ENCODE measurements at places on chromosomes 2 and 18.

DNA sequence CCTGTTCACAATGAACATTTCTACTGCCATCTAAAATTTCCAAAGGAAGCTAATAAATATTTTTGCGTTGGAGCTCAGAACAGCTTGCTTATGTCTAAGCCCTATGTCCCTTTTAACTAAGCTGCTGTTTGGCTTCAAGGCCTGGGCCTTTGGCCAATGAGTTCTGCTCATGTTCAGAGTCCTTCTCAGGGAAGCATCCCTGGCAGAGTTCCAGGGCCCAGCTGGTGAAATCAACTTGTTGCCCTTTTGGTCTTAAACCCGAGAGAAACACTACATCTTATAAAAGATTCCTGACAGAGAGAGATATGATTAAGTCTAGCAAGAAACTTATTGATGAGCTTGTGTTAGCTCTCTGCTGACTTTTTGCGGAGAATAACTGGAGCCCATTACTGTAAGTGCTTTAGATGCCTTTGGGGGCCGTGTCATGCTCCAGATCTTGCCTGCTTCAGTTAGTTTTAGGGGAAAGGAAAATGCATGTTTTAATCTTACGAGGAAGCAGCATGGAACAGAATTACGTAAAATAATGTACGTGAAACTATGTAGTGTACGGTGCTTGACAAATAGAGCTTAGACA, 102.5 kb upstream of the NOSTRIN start:
- DNase-seq: peak; percentile 86

DNA sequence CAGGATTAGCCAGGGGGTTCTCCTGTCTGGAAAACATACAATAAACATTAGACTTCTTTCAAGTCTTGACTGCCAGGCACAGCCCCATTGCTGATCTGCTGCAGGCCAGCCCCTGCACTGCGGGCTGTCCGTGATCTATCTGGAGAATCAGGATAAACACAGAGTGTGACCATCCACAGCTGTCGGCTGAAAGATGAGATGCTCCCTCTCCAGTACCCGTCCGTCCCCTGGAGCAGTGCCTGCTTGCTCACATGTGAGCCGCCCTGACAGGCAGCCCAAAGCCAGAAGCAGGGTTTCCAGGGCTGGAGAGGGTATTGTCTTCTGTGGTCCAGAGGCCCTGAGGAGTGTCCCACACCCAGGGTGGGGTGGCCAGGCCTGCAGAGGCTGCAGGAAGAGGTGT, 46.1 kb upstream of the FOSL2 start:
- peak; percentile 38 for DNase-seq

- DNase-seq: peak; percentile 75
Measured at GRCh38 chr2:208320686-208321085, 54.6 kb downstream of the PIKFYVE start.

DNA sequence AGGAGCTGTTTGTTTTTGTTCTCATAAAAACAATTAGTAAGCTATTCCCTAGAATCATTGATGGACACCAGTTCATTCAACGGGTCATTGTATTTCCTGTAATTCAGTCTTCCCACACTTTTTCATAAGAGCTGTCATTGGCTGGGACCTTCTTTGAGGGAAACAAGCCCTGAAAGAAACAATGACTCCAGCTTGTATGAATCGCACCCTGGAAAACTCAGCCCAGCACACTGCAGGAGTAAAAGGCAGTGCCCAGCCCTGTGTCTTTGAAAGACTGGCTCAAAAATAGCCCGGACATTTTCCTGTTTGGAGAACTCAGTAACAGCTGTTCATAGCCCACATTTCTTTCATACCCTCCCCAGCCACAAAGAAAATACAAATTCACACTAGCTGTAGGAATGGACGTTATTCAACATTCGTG, 81.5 kb downstream of the NCKAP5 start:
- no peak for DNase-seq

DNA sequence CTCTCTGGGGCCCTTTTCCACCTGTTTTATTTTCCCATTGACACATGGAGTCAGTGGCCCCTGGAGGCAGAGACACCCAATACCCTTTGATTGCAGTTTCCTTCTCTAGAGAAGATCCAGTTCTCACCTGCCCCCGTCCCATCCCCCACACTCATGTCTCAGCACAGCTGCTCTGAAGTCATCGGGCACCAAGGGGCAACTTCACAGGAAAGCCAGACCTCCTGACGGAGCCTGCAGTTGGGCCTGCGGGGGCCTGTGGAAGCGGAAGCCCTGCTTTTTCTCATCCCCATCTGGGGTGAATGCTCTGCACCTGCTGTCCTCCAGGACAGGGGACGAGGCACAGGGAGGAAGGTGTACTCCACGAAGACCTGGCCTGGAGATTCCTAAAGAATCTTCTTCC, 308.3 kb upstream of the EPAS1 start:
- DNase-seq: no peak

- no peak for DNase-seq
Measured at GRCh38 chr2:101864426-101864825, 127.3 kb upstream of the IL1R2 start.

DNA sequence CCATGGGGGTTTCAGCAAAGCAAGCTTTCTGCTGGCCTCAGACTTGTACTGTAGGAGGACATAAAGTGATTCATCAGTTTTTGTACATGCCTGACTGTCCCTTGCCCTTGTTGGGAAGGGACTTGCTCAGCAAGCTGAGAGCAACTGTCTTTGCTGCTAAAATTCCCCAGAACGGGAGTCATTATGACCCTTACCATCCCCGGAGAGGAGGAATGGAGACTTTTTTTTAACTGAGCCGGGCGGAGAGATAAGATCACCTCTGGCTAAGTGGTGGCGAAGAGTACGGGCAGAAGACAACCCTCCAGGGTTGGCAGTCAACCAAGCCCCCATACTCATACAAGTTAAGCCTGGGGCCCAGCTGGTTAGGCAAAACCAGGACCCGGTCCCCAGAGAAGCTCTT, 20.4 kb upstream of the NAGK start:
- DNase-seq: no peak

DNA sequence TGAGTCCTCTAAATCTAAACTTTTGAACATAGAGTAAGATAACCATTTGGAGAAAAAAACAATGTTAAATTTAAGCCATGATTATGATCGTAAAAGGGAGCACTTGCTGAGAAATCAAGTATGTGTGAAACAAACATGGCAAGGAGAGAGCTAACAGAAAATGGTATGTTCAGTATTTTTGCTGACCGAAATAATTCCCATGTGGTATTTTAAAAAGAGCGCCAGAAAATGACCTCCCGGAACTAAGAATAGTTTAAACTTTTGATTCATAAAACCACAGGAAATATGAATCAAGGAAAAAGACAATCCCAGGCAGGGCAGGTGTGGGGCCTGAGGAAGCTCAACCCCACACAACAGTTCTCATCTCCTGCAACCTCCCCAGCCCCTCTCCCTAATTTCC, 74.2 kb downstream of the DOCK10 start:
- no peak for DNase-seq

- DNase-seq: no peak
Measured at GRCh38 chr2:16722677-16723076, 57.0 kb upstream of the CYRIA start.

DNA sequence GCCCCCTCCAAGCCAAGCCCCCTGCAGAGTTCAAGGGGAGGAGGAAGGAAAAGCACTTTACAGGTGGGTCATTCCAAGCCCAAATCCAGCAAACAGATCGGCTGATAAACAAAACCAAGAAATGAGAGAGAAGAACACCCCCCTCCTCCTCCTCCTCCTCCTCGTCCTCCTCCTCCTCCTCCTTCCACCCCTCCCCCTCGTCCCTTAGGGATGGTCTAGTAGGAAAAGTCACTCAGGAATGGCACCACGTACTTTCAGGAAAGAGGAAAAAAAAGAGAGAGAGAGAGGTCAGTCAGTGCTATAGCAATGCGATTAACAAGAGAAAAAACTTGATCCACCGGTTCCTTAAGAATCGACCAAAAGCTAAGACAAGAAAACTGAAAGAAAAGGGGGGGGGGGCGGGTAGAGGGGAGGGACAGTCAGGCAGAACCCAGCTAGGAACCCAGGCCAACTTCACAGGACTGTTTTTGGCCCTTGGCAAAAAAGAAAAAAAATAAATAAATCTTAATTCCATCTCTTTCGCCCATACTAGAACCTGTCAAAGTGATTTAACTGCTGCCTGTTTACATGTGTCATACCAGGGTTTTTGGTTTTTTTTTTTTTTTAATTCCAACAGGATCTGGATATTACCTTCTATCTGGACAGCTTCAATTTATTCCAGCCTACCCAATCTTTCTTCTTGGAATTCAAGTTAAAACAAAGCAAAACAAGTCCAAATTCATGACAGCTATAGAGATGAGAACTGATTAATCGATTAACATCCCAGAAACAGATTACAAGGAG, 906 bp downstream of the IKZF2 start:
- DNase-seq: peak; percentile 66

- no peak for DNase-seq
Measured at GRCh38 chr2:109646961-109647360, 32.8 kb downstream of the SOWAHC start.

GRCh38 chr2:161118722-161119121, 41.5 kb upstream of the TANK start:
- no peak for DNase-seq

- no peak for DNase-seq
Measured at GRCh38 chr2:224063298-224063648, 24.2 kb upstream of the SERPINE2 start.
